Stimulated activated CD4-positive, alpha-beta T cell treated with anti-CD3 and anti-CD28 coated beads, Interleukin-4, amount 100 ng/mL, for 1 hour (primary cell): ENCODE measurements at places on chromosomes 6 and 20.

GRCh38 chr6:90127595-90127994 is 169.0 kb downstream of the BACH2 start:
- no peak for DNase-seq

- DNase-seq: no peak
These were observed 46.9 kb downstream of the LAMA2 start for GRCh38 chr6:128929869-128930268.

- no peak for DNase-seq
These were observed 55.0 kb downstream of the KIF13A start for GRCh38 chr6:17932330-17932852.

GRCh38 chr20:44203161-44203560 is 7.4 kb downstream of the OSER1 start:
- DNase-seq: no peak

GRCh38 chr6:21741221-21742109 is 147.9 kb downstream of the SOX4 start:
- DNase-seq: no peak

- no peak for DNase-seq
These were observed 96.3 kb downstream of the GJA1 start for GRCh38 chr6:121531658-121532169.

DNA sequence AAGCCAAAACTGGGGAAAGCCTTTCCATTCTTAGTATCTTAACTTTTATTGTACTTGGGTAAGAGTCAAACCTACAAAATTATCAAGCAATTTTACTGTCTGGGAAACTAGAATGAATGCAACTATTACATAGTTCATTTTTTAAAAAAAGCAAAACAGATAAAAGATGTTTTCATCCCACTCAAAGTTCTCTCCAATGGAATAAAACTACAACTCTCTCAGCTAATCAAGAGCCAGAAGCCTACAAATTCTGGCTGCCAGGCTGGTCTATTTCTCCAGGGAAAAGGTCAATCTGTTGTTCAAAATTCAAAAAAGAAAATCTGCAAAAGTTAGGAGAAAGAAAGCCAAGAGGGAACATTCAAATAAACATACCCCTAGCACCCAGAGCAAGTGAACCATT is 56.2 kb downstream of the COL12A1 start:
- DNase-seq: no peak

DNA sequence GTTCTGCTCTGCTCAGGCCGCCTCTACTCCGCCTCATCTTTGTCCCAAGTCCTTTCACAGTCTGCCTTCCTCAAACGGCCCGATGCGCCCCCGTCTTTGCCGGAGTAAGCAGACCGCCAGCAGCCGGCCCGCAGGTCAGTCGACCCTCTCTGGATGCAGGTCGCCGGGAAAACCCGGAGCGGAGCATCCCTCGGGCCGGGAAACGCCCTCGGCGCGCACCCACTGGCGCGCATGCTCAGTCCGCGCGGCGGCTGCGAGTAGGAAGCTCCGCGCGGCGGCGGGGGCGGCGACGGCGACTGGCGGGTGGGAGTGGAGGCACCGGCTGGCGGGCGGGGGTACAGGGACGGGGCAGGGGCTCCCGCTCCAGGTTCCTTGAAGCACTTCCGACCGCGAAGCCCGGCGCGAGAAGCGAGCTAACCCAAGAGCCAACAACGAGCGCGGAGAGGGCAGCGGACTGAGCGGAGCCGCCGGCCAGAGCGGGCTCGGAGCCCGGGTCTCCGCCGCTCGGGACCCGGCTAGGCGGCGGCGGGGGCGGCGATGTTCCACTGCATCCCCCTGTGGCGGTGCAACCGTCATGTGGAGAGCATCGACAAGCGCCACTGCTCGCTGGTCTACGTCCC is at the start of gene LRRC1:
TSS of gene LRRC1 (plus strand) at position 286 of the 620 bp plus-strand sequence. CDS start at position 538, 252 bp downstream.
- peak; percentile 85 for DNase-seq
